Central memory CD4-positive, alpha-beta T cell (primary cell): ENCODE measurements at places on chromosomes 2 and 18.

GRCh38 chr2:224551693-224552092 is 33.5 kb downstream of the CUL3 start:
- DNase-seq: no peak

GRCh38 chr18:74233933-74234325 is 57.8 kb downstream of the CYB5A start:
- DNase-seq: no peak

GRCh38 chr2:70956141-70956540 is 20.4 kb downstream of the ATP6V1B1 start:
- no peak for DNase-seq

- DNase-seq: peak; percentile 56
Measured at GRCh38 chr18:46264255-46264654, 160.1 kb downstream of the HAUS1 start.

DNA sequence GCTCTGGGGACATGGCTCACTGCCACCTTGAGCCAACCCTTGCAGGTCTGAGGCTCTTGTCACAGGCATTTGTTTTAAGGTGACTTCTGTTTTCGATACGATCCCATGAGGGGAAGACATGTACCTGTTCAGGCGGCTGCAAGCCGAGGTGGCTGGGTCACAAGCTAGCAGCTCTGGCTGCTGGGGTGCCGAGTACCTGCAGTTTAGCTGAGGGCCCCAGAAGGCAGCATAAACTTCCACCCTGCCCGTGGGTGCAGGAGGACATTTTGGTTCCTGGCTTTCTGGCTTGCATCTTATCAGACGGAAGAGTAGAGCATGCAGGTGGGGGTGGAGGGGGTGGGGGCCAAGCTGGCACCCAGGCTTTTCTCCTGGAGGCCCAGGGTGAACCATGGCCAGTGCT is 28.4 kb downstream of the COA5 start:
- DNase-seq: no peak

DNA sequence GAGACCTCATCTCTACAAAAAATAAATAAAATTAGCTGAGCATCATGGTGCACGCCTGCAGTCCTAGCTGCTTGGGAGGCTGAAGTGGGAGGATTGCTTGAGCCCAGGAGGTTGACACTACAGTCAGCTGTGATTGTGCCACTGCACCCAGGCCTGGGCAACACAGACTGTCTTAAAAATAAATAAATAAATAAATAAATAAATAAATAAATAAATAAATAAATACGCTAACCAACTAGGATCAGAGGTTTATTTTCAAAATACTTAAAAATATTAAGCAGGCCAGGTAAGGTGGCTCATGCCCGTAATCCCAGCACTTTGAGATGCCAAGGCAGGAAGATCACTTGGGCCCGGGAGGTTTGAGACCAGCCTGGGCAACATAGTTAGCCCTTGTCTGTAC is 63.6 kb downstream of the KCNG3 start:
- no peak for DNase-seq

- DNase-seq: no peak
Measured at GRCh38 chr2:219025637-219026585, 15.4 kb downstream of the CFAP65 start.

DNA sequence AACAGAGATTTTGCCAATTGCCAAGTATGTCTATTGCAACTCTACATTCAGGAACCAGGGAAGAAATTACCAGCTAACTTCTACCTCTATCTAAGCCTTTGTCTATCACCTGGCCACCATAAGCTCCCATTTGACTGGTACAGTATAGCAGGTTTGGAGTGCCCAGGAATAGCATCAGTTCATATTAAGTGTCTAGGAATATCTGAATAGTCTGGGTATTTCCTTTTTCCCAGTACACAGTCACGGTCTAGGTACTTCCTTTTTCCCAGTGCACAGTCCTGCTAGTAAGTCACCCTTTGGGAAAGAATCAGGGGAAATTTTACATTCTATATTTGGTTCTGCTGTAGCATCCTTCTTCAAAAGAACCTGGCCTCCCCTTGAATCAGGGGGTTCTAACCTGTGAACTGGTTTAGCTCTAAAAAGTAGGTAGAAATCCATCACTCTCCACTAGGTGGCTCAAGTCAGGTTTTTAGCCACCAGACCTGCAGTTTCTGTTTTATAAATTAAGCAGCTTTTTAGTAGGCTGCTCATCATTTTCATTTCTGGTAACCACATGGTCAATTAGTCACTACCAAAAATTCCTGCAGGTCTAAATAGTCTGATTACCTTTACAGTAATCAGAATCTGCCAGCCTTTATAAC is 49.3 kb upstream of the DNAJC10 start:
- DNase-seq: no peak

- no peak for DNase-seq
Measured at GRCh38 chr2:124269348-124269747, 244.3 kb downstream of the CNTNAP5 start.
